ENCODE measurements at places on chromosomes 5 and 9.

DNA sequence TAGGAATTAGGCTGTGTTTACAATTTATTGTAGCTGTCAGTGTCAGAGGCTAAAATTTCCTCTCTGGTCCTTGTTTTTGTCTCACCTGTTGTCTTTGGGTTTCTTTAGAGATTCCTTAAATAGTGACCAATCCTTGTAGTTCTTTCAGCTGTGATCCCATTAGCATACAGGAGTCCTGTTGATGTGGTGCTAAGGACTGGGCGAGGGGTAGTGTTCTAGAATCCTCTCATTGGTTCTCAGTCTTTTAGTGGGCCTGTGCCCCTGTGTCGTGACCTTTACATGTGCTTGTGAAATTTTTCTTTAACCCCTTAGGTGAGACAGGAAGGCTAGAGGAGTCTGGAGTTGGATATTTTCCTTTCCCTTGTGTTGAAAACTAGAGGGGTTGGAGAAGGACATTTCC, 51.2 kb downstream of the ZNF618 start:
- no peak for DNase-seq

GRCh38 chr5:92962752-92963151, 618.3 kb downstream of the NR2F1-AS1 start:
- no peak for DNase-seq

- DNase-seq: no peak
Measured at GRCh38 chr9:24464319-24464951, 81.3 kb downstream of the IZUMO3 start.

GRCh38 chr9:103319979-103320378, 324.8 kb downstream of the CYLC2 start:
- DNase-seq: no peak

DNA sequence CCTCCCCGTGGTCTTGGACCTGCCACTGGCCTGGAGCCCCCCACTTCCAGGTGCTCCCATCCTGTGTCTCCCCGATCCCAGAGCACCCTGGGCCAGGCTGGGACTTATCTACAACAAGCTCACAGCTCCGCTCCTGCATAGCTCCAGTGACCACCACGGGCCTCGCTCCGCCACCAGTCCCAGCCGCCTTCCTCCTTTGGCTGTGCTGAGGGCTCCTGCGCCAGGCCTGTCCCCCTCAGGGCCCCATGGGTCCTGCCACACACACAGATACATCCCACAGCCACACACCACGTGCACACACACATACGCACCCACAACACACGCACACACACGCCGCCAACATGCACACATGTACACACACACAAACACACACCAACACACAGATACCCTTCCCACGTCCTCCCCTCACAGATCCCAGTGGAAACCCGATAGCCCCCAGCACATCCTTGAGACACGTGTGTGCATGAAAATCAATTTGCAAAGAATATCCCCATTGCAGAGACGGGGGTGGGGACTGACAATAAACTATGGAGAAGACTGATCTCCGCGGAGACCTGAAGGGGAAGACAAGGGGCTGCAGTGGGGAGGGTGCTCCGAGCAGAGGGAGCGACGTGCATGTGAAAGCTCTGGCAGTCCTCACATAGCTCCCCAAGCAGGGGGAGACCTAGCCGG, 18.5 kb upstream of the LAMC3 start:
- DNase-seq: no peak

GRCh38 chr5:108857905-108858304, 110.2 kb downstream of the FER start:
- no peak for DNase-seq

DNA sequence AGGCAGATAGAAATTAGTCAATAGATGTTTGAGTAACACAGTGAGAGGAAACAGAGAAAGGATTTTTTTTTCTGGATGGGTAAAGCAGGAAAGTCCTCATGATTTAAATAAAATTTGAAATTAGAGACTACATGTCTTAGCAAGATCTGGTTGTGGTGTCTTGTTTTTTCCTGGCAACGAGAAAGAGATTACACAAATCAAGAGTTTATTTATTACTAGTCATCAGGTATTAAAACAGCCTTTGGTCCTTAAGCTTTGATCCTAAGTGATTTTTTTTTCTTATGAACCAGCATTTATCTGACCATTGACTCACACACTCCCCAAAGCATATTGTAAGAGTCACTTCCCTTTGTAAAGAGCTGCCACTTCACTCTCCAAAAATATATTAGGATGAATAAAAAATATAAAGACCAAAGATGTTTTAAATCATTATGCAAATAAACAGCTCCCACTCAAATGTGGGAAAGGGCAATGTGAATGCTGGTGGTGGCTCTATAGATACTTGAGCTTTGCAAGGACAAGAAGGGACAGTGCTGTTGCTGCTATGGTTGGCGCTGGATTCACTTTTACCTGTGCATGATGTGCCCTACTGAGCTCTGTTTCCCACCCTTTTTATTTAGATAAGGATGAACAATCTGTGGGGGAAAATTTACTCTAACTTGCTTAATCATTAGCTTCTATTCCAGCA, 1726.5 kb downstream of the MAT2B start:
- DNase-seq: no peak

- DNase-seq: no peak
Measured at GRCh38 chr9:95031711-95032461, 285.6 kb downstream of the FANCC start.

DNA sequence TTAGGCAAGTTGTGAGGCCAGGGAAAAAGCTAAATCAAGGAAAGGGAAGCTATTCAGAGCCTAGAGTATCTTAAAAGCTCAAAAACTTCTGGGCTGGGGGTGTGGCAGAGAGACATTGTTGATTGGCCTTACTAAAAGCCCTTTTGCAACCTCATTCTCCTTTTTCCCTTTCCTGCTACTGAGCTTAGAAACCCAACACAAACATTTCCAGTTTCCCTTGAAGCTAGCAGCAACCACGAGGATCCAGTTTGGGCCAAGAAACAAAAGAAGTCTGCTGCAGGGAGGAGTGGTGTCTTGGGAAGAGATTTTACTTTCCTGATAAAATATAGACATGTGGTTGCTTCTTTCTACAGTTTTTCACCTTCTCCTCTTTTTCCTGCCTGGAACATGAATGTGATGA, 135.5 kb upstream of the KLF9 start:
- no peak for DNase-seq

DNA sequence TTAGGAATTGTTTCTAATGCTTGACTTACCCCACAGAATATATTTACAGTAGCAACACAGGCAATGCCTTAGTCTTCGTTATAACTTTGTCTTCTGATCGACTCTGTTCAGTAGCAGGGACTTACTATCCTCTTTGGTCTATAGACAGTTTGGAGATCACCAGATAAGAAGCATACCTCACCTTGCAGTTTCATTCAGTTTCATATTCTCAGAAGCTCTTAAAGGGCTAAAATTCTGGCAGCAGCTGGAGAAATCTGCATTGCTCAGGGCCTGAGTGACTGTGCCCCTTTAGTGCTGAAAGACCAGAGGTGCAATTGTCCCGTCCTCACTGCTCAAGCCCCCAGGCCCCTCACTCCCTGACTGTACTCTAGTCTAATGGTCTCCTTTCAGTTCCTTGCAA, 26.0 kb downstream of the ZBTB43 start:
- no peak for DNase-seq

- DNase-seq: no peak
Measured at GRCh38 chr9:113504725-113505590, 41.4 kb downstream of the RGS3 start.

DNA sequence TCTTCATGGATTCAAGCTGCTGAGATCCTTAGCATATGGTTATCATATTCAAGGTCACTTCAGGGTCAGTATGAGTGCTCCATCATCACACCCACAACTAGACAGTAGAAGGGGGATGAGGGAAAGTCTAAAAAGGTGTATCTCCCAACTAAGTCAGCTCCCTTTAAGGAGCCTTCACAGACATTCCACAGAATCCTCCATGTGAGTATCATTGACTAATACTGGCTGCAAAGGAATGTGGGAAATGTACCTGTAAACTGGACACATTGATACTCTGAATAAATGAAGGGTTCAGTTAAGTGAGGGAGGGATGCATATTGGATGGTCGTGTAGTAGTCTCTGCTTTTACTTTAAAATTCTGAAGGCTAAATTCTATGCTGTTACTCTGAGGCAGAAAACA, 330.7 kb downstream of the LRRC70 start:
- no peak for DNase-seq

DNA sequence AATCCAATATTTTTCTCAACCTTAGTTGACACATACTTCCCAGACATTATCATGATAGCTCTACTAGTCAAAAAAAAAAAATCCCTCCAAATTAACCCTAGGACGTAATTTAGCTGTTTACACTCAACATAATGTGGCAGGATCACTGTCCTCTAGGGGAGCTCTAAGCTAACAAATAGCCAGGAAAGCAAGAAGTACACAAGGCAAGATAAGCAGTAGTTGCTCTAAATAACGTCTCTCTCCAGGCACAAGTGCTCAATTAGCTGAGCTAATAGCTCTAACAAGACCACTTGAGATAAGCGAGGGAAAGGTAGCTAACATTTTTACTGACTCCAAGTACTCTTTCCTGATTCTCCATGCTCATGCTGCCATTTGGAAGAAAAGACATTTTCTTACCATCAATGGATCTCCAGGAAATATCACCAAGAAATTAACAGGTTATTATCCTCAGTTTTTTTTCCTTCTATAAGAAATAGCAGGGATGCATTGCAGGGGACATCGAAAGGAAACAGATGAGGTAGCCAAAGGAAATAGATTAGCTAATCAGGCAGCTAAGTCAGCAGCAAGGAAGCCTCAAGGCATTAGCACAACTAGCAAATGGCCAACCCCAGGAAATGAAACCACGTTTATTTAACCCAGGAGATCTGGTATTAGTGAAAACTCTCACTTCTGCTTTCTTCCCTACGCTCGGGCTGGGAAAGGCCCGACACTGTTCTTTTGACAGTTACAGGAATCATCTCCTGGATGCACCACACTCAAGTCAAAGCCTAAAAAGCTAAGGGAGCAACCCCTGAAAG, 614.1 kb downstream of the PTPRD start:
- DNase-seq: no peak

GRCh38 chr5:54526604-54527288, 9.2 kb downstream of the SNX18 start:
- no peak for DNase-seq

DNA sequence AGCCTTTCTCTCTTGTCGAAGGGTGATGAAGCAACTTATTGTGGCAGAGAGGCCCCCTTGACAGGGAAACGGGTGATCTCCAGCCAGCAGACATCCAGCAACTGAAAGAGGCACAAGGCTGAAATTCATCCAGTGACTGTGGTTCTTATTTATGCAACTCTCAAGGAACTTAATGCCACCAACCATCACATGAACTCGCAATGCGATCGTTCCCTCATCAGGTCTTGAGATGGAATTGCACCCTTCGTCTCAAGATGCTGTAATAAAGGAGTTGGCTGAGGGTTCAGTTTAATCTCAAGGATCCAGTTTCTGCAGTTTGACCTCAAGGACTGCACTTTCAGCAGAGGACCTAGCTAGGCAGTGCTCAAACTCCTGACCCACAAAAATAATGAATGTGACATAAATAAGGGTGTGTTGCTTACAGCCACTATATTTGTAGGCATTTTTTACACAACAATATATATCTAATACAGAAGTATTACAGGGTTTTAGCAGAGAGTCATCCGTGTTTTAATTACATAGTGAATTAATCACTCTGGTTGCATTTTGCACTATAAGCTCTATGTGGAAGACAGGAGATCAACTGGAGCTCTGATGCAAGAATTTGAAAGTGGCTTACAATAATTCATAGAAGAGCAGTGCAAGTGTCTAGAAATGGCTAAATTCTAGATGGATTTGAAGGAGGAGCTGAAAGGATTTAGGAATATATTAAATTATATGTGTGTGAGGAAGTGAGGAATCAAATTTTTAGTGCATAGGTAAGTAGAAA, 957.8 kb upstream of the CTNND2 start:
- DNase-seq: no peak

GRCh38 chr5:164187785-164188184, 682.4 kb downstream of the MAT2B start:
- no peak for DNase-seq

DNA sequence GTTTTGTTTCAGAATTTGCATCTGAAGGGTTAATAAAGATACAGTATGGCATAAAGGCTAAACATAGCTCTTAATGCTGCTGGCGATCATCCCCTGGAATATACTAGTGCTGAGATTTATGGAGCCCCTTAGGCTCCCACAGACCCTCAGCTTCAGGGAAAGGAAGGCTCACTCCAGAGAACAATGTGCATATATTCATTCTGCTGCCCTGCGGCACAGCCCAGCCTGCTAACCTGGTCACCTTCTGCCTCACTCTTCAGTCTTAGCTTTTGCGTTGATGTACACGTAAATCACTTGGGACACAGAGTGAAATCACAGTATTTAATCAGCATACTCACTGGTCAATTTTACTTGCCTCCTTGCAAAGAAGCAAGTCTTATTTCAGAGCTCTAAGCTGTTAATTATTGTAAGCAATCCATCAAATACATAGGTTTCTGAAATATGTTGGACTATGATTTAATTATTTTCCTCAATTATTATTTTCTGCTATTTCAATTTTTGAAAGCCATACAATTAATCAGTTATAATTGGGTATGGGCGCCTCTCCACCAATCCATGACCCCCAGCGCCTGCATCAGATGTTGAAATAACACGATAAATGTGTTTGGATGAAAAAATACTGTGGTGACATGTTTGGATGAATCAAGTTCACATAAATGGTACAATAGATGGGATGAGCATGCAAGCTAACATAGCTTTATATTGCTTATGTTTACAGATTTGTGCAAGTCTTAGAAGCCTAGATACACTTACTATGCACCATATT, 11.4 kb upstream of the ACOT12 start:
- no peak for DNase-seq

DNA sequence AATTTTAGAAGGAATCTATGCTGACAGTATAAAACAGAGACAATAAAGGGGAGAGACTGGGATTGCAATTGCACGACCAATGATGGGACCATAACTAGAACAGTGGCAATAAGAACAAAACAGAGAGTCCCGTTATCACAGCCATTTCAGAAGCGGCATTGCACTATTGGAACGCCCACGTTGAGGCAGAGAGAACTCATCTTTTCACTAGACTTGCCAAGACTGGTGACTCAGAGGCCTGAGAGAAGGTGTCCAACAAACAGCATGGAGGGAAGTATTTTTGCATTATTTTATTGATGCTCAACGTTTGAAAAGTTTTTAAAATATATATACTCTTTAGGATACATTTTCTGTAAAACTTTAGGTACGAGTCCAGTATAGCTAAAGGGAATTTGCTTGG, 737.7 kb downstream of the TLE1 start:
- no peak for DNase-seq

GRCh38 chr5:156896546-156896945, 46.5 kb downstream of the PPP1R2B start:
- DNase-seq: no peak

DNA sequence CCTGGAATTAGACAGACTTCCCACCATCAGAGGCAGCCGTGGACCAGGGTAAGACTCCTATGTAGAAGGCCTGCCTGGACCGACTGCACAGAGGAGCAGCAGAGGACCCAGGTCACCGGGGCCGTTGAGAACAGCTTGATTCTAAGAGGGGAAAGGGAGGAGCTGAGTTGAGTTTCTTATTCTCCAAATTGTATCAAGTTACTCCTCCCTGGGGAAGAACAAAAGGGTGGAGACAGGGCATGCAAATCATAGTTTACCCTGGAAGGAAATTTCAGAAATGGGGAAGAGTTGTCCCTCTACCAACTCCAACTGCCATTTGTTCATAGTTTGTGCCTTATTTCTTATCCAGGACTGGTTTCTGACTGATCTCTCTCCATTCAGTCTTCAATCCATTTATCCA, 20.9 kb upstream of the SLC31A2 start:
- DNase-seq: no peak

GRCh38 chr5:144036476-144036875, 134.0 kb downstream of the YIPF5 start:
- DNase-seq: no peak

All from CD4-positive, alpha-beta T cell treated with Interleukin-6 for 4 hours (primary cell).